Activated T-helper 1 cell treated with anti-CD3 and anti-CD28 coated beads, Interleukin-12 subunit alpha, Interleukin-12 subunit beta, Interleukin-2, Interleukin-4 antibody, amounts not matched to agents 30 ng/mL and 10 ng/mL and 1 ng/mL, durations not matched to agents 14 hours and 24 hours and 36 hours (primary cell): ENCODE measurements at places on chromosomes 3 and 15.

DNA sequence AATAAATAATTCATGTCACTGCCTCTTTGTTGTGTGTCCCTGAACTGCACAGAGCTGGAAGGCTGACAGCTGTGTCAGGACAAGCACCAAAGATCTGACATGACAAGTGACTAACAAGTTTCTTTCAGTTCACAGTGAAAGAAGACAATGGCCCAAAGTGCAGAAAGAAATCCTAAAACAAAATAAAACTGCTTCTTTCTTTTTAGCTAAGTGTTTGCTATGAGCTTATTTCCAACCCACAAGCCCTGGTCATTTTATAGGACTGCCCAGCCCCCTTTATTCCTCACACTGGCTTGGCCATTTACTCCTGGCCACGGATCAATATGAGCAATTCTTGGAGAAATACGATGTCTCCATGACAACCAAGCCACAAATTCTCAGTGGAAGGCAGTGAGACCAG, 238.5 kb downstream of the WDR72 start:
- H3K4me1 ChIP-seq = no peaks in the 10 kb centered on the region
- no peaks in the 10 kb centered on the region for H3K36me3 ChIP-seq
- no peak overlapping the region for H3K4me3 ChIP-seq
- DNase-seq = no peak
- no peaks in the 10 kb centered on the region for H3K27me3 ChIP-seq

DNA sequence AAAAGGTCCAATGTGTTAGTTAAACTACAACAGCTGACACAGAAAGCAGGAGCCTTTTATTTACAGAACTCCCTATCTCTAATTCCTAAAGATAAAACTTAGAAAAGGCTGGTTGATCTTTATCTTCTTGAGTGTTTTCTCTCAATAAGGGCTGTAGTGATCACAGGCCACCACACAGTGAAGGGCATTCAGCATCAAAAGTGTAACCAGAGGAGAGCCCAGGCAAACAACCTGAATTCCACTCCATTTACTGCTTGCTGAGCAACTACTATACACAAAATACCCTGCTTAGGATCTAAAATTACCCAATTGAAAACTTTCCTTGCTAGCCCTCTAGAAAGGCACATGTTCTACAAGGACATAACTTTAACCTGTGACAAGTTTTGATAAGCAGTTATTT, 122.7 kb downstream of the MEIS2 start:
- no peak for DNase-seq
- no peak overlapping the region for H3K27ac ChIP-seq
- H3K4me3 ChIP-seq = no peak overlapping the region
- no peaks in the 10 kb centered on the region for H3K4me1 ChIP-seq
- no peaks in the 10 kb centered on the region for H3K27me3 ChIP-seq
- no peaks in the 10 kb centered on the region for H3K36me3 ChIP-seq

GRCh38 chr3:133124511-133124910, 86.3 kb downstream of the TMEM108 start:
- H3K36me3 ChIP-seq = no peaks in the 10 kb centered on the region
- DNase-seq = no peak
- no peak overlapping the region for H3K4me3 ChIP-seq
- H3K27ac ChIP-seq = no peak overlapping the region
- H3K4me1 ChIP-seq = no peaks in the 10 kb centered on the region
- H3K27me3 ChIP-seq = peaks cover 1% of the 10 kb centered on the region

GRCh38 chr3:103499967-103500366, 1065.2 kb downstream of the ZPLD1 start:
- H3K27me3 ChIP-seq = no peaks in the 10 kb centered on the region
- no peaks in the 10 kb centered on the region for H3K4me1 ChIP-seq
- DNase-seq = no peak

DNA sequence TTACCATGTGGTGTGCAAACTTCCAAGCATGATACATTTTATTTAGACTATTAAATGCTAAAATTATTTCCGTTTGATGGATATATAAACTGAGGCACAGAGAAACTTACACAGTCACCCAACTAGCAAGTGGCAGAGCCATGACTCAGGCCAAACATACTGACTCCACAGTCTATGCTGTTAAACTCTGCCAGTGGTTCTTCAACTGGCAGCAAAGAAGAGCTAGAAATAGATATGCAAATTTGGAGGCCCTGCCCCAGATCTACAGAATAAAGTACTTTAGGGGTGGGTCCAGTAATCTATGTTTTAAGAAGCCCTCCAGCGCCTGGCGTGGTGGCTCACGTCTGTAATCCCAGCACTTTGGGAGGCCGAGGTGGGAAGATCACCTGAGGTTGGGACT, 400.0 kb downstream of the FOXP1 start:
- H3K36me3 ChIP-seq = no peaks in the 10 kb centered on the region
- H3K4me3 ChIP-seq = no peak overlapping the region
- no peak overlapping the region for H3K27ac ChIP-seq
- no peaks in the 10 kb centered on the region for H3K4me1 ChIP-seq
- peaks cover 2% of the 10 kb centered on the region for H3K27me3 ChIP-seq
- DNase-seq = no peak

DNA sequence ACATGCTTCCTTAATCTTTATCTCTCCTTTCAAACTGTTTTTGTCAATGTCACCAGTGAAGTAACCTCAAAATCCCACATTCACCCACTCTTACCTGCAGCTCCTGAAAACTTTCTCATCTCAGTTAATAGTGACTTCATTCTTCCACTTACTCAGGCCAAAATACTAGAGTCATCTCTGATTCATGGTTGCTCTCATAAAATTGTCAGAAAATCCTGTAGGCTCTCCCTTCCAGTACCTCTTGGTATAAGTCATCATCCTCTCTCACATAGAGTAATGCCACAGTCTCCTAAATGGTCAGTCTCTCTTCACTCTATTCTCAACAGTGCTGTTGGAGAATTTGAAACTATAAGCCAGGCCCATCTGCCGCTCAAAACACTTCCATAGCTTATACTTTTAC, 34.9 kb upstream of the POU1F1 start:
- DNase-seq = no peak
- no peaks in the 10 kb centered on the region for H3K27me3 ChIP-seq
- no peaks in the 10 kb centered on the region for H3K4me1 ChIP-seq
- H3K36me3 ChIP-seq = no peaks in the 10 kb centered on the region
- no peak overlapping the region for H3K27ac ChIP-seq

DNA sequence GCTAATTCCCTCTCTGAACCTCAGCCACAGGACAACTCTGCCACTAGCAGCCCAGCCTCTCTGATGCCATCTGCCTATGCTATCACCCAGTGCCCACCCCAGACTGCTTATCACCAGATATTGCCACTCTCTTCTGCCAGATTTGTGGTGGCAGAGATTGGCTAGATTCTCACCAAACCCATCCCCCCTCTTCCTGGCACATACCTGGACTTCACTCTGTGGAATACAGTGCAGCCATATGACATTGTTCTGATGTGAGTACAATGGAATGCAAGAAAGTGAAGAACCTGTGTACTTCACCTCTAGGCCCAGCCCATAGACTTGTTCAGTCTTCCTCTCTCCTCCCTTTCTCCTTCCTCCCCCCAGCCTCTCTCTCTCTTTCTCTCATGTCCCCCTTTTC, 46.9 kb upstream of the NTRK3 start:
- no peak overlapping the region for H3K4me3 ChIP-seq
- H3K27me3 ChIP-seq = no peaks in the 10 kb centered on the region
- H3K27ac ChIP-seq = no peak overlapping the region
- no peaks in the 10 kb centered on the region for H3K36me3 ChIP-seq
- no peak for DNase-seq

GRCh38 chr15:50028326-50028725, 90.7 kb downstream of the ATP8B4 start:
- peaks cover 33% of the 10 kb centered on the region for H3K36me3 ChIP-seq
- H3K27me3 ChIP-seq = peaks cover 6% of the 10 kb centered on the region
- DNase-seq = no peak
- no peak overlapping the region for H3K4me3 ChIP-seq

- no peak for DNase-seq
- no peaks in the 10 kb centered on the region for H3K4me1 ChIP-seq
- no peaks in the 10 kb centered on the region for H3K36me3 ChIP-seq
- H3K4me3 ChIP-seq = no peak overlapping the region
These were observed 95.8 kb downstream of the RAP2B start for GRCh38 chr3:153257673-153258351.

DNA sequence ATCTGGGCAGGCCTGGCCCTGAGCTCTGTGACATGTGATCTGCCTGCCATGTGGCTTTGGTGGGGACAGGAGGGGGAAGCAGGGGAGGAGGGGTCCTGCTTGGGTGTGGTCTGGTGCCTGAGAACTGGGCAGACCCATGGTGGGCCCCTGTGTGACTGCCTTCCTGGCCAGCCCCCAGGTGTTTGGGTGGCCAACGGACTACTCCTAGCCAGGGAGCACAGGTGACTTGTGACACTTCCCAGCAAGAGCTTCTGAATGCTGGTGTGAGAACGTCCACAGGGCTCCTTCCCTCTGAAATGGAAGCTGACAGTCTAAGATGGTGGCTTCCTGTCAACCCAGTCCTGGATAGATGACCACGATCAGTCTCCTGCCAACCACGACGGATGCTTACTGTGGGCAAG, 136.1 kb upstream of the MEF2A start:
- no peak for DNase-seq
- no peak overlapping the region for H3K27ac ChIP-seq
- H3K4me1 ChIP-seq = peaks cover 30% of the 10 kb centered on the region
- peaks cover 2% of the 10 kb centered on the region for H3K27me3 ChIP-seq
- no peak overlapping the region for H3K4me3 ChIP-seq

DNA sequence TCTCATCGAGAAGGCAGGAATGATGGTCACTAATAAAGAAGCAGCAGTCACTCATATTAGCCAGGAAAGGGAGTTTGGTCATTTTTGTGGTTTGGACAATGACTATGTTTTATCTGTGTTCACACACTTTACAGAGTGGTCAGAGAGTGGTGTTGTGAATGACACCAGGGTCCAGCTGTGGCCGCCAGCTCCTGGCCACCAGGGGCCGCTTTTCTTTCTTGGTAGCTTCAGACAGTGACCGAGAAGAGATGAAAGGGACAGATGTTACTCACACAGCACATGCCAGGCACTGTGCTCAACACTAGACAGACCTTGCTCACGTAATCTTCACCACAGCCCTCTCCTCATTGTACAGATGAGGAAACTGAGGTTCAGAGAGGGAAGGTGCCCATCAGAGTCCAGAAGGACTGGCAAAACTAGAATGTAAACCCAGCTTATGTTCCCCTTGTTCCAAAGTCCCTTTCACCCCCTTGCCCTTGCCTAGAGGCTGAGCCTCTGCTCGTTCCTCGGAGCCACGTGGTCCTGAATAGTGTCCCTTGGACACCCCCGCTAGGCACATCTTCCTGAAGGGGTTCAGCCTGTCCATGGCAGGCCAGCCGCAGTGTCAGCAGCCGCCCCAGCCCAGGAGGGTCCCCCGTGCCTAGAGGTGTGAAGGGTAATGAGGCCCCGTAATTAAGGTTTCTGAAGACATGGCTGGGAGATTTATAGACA, 55.6 kb downstream of the CYP11A1 start:
- H3K27me3 ChIP-seq = peaks cover 22% of the 10 kb centered on the region
- H3K27ac ChIP-seq = no peak overlapping the region
- no peaks in the 10 kb centered on the region for H3K4me1 ChIP-seq

- DNase-seq = no peak
- no peaks in the 10 kb centered on the region for H3K27me3 ChIP-seq
- peaks cover 10% of the 10 kb centered on the region for H3K36me3 ChIP-seq
- H3K4me3 ChIP-seq = no peak overlapping the region
These were observed 48.0 kb upstream of the SCAANT1 start for GRCh38 chr3:63960048-63960711.

DNA sequence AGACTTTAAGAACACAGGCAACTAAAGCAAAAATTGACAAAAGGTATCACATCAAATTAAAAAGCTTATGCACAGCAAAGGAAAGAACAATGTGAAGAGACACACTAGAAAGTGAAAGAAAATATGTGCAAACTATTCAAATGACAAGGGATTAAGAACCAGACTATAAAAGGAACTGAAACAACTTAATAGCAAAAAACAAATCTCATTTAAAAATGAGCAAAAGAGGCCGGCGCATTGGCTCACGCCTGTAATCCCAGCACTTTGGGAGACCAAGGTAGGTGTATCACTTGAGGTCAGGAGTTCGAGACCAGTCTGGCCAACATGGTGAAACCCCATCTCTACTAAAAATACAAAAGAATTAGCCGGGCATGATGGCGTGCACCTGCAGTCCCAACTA, 14.4 kb downstream of the NGLY1 start:
- no peaks in the 10 kb centered on the region for H3K27me3 ChIP-seq
- H3K4me3 ChIP-seq = no peak overlapping the region
- H3K4me1 ChIP-seq = peaks cover 9% of the 10 kb centered on the region
- DNase-seq = no peak
- peaks cover 53% of the 10 kb centered on the region for H3K36me3 ChIP-seq

- no peaks in the 10 kb centered on the region for H3K27me3 ChIP-seq
- no peak for DNase-seq
- H3K4me3 ChIP-seq = no peak overlapping the region
- no peaks in the 10 kb centered on the region for H3K36me3 ChIP-seq
These were observed 84.3 kb upstream of the THRB start for GRCh38 chr3:24578951-24579421.

DNA sequence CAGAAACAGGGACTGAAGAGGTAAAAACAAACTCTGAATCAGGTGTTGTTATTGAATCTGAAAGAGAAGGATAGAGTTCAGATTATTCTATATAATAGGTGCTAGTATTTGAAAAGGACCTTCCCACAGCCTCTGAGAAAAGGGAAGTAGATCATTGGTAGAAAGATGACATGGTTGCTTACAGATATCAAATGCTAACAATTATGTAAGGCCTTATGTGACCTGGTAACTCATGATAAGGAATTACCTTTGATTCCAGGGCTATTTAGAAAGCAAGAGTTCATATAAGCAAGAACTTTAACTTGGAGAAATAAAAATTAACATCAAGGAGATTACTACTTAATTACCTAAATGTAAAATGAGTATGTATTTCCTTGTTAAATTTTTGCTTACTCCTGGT, 7.6 kb downstream of the SLC27A2 start:
- no peaks in the 10 kb centered on the region for H3K27me3 ChIP-seq
- H3K4me1 ChIP-seq = peaks cover 68% of the 10 kb centered on the region
- no peak overlapping the region for H3K4me3 ChIP-seq
- peak overlapping the region; percentile 23 for H3K27ac ChIP-seq
- DNase-seq = no peak

DNA sequence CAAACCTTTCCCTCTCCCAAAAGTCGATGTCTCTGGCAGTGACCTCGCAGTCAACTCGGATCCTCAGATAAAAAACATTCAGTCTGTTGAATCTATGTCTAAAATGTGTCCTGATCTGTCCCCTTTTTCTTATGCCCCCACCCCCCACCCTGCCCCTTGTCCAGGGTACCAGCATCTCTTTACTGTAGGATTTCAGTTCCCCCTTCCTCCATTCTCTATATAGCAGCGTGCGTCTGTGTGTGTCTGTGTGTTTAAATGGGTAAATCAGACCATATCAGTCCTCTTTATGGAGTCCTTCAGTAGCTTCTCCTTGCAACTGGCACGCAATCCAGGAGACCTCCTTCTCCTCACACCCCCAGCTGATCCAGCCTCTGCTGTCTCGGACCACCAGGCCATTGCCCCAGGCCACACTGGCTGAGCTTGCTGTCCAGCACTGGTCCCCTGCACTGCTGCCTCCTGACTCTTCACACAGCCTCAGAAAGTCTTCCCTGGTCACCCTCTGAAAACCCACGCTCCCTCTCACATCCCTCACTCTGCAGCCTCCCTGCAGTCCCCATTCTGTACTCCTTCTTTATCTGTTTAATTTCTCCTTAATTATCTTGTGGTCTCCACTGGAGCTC, 1.5 kb downstream of the LRRK1 start:
- H3K27ac ChIP-seq = no peak overlapping the region
- no peaks in the 10 kb centered on the region for H3K36me3 ChIP-seq
- peaks cover 59% of the 10 kb centered on the region for H3K27me3 ChIP-seq
- H3K4me3 ChIP-seq = peak overlapping the region; percentile 76
- H3K4me1 ChIP-seq = peaks cover 17% of the 10 kb centered on the region

- DNase-seq = no peak
- no peak overlapping the region for H3K4me3 ChIP-seq
- no peaks in the 10 kb centered on the region for H3K36me3 ChIP-seq
- H3K27ac ChIP-seq = no peak overlapping the region
These were observed 27.3 kb downstream of the CD276 start for GRCh38 chr15:73711526-73711925.
